Urinary bladder (tissue), 4 donors: ENCODE measurements at places on chromosomes 5 and 9. TPM values are rescaled to one million over a fixed set of nuclear protein-coding genes. Genes with fewer than 3 reads are reported as not detected.

DNA sequence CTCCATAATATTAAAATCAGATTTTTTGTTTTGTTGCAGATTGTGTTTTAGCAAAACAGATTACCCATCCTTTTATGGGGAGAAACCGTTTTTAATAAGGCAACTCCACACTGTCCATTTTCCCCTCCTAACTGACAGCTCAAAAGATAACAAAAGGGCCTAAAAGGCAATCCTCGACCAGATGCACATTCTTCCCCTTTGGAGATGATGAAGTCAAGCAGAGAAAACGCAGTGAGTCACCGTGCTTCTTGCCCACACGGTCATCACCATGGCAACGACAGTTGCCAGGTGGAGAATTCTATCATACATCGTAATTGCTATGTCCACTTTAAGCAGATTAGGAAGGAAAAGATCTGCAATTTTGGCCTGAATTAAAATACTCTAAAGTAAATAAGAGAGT is 96.4 kb downstream of the DIRAS2 start:
- DNase-seq = peak; percentile 29

DNA sequence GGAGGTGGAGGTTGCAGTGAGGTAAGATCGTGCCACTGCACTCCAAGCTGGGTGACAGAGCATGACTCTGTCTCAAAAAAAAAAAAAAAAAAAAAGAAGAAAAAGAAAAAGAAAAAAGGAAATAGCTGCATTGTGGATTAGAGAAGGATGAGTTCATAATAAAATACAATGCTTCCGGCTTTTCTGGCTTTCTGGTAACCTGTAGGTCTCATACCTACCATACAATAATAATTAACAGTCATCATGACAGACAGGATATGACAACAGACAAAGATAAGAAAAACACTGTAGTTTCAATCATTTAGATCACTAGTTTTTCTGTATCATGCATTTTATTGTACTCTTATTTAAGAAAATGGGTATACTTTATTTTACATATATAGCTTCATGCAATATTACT is 40.7 kb upstream of the TRPM3 start:
- no peak for DNase-seq

Gene CCDC180
- total RNA-seq = 10.0 TPM

GRCh38 chr9:134469041-134469875 is 143.0 kb downstream of the RXRA start:
- DNase-seq = no peak

DNA sequence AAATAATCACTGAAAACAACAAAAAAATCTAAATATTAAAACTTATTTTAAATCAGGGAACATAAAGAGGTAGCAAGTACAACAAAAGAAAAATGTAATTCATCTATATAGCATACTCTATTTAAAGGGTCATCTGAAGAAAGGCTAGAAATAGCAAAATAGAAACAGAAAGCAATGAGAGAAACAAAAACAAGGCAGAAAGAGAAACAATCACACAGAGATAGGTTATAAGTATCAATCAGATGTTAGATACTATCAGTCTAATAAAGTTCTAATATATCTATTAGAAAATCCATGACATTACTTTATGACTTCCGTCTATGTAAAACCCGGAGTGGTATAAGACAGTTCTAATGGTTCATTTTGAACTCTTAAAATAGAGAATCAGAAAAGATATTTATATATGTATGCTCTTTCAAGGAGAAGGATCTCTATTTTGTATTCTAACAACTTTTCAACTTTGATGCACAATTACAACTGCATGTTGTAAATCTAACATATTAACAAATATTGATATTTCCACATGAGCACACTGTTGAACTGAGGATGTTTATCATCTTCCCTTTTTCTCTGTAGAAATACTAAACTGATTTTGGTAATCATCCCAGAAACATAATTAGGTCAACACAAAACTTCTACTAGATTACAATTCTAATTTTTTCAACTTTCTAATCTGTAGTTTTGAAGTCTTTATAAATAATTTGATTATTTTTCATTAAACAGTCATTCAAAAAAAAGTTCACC is 15.8 kb downstream of the RICTOR start:
- no peak for DNase-seq

Gene MOCS2
- 43.5 TPM for total RNA-seq

DNA sequence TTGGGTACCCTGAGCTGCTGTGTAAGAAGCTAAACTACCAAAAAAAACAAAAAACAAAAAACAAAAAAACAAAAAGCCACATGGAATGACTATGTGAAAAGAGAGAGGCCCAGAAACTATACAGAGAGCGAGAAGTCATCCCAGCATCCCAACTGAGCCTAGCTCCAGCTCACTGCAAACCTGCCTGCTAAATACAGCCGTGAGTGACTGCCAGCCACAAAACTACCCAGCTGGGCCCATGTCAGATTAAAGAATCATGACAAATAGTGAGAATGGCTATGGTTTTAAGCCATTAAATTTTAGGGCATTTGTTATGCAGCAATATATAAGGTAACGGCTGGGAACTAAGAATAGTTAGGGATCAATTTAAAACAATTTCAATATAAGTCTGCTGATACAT is 335.1 kb upstream of the PDE4D start:
- no peak for DNase-seq

Gene CCNI2
- 1.9 TPM for total RNA-seq

DNA sequence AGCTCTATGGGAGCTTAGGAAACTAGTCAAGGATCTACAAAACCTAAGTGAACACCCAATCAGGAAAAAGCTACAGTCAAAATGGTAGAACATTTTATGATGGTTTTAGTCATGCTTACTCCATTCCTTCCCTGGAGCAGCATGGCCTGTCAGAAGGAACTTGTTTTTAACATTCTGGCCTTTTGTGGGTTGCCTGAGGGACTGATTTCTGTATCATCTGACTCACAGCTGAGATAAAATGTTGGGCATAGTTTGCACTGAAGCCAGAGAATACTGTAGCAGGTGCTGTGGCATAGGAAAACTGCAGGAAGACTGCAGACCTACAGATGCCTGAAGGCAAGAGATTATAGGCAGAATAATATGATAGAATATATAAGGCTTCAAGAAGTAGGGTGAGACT is 719.6 kb upstream of the GRAMD2B start:
- DNase-seq = no peak

Gene VCP
- total RNA-seq = 174 TPM

- no peak for DNase-seq
These were observed 106.0 kb downstream of the FRMD3 start for GRCh38 chr9:83432104-83432627.

DNA sequence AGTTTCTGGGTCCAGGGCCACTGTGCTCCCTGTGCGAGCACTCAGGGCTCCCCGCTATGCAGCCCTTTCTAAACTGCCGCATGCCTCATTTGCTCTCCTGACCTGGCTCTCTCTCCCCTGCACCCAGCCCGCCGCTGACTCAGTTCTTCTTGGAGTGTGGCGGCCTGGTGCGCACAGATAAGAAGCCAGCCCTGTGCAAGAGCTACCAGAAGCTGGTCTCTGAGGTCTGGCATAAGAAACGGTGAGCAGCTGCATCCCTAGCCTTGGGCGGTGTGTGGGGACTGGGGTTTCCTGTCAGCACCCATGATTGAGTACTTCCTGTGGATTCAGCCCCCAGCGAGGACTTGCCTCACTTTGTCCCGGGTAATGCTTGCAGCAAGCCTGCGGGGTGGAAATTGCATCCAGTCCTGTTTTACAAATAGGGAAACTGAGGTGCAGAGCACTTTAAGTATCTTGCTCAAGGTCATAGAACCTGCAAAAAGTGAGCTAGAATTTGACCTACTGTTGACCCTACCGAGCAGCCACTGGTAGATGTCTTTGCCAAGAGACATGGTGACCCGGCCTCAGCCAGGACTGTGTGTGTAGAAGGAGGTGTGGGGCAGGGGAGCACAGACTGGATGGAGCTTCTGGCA is 27.9 kb downstream of the USP20 start:
- DNase-seq = no peak

GRCh38 chr5:10461904-10462555 is 20.4 kb downstream of the ROPN1L start:
- no peak for DNase-seq
